ENCODE measurements at places on chromosomes 3 and 15.

GRCh38 chr3:13420831-13421765 is 976 bp upstream of the NUP210 start:
- DNase-seq = no peak

DNA sequence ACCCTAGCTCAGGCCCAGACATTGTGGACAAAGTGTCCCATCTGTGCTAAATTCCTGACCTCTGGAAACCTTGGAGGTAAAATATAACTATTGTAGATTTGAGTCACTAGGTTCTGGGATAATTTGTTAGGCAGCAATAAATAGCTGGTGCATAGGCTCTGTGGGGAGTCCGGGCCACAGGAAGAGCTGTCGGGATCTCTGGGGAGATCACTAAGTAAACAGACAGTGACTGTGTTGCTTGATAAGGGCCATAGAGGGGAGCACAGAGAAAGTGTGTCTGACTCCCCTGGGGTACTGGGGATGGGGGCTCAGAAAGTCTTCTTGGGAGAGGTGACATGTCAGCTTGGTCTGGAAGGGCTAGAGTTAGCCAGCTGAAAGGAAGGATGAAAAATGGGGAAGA is 37.7 kb upstream of the MRPS22 start:
- DNase-seq = no peak

GRCh38 chr3:190307164-190307545 is 15.1 kb downstream of the CLDN1 start:
- DNase-seq = no peak

GRCh38 chr3:160678292-160678842 is 1.4 kb downstream of the ARL14 start:
- no peak for DNase-seq

DNA sequence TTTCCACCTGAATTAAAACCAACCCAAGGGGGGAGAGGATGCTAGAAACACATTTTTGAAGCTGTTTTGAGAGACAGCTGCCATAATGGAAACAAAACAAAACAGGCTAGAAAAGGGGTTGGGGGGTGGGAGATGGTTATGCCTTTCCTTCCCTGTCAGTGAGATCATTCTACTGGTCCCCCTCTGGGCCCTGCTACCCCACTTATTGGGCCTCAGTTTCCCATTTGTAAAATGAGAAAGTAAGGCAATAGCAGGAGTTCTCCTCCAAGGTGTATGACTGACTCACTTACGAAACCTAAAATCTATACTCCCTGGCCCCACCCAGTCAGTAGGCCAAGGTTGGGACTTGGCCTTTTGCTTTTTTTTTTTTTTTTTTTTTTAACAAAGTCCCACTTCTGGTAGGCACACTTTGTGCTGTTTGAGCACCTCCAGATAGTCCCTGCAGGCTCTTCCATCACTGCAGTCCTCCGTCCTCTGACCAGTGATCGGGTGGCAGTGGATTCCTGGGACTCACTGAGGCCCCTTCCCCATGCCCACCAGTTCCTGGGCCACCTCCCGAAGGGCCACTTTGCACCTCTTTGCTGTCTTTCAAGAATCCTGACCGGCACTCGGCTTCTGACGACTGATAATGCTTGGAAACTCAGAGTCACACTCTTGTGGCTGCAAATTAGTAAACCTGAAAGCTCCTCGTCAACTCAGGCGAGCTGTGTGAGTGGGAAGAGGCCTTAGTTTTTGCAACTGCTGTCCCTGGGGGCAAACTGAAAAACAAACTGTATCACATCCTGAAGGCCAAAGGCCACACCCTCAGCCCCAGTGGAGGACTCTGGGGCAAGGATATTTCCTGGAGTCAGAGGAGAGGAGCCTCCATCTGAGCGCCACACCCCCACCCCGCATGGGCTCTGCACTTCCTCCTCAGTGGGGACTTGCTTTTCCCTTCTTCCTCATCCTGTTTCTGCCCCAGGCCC is 6.7 kb upstream of the PSTPIP1 start:
- no peak for DNase-seq

- no peak for DNase-seq
These were observed 32.2 kb downstream of the HGD start for GRCh38 chr3:120649830-120650233.
